ENCODE measurements at places on chromosomes 5 and 9. TPM values are rescaled to one million over a fixed set of nuclear protein-coding genes. Genes with fewer than 3 reads are reported as not detected.

Gene SLC1A1
- 0.05 TPM for total RNA-seq

- no peak for DNase-seq
These were observed 222.9 kb upstream of the EFNA5 start for GRCh38 chr5:107893642-107894041.

DNA sequence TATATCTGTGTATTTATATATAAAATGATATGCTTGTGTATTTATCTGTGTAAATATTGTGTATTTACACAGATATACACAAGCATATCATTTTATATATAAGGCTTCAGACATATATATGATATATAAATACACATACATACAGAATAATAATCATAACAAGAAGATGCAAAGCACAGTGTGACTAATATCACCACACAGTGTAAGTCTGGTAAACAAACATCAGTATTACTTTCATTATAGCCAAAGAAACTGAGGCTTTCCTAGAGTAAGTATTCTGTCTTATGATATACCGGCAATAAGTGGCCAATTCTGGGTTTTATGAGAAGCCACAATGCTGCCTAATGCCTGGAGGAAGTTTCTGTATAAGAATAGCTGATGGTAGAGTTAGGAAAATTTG, 29.9 kb upstream of the RAPGEF6 start:
- DNase-seq, result no peak

Gene STPG3
- total RNA-seq, result 0.26 TPM

Gene MSX2
- total RNA-seq, result 8.5 TPM

GRCh38 chr9:100170085-100170484, 71.0 kb downstream of the INVS start:
- no peak for DNase-seq

Measured in Panc1 (cell line).